ENCODE measurements at places on chromosomes 2 and 18.

DNA sequence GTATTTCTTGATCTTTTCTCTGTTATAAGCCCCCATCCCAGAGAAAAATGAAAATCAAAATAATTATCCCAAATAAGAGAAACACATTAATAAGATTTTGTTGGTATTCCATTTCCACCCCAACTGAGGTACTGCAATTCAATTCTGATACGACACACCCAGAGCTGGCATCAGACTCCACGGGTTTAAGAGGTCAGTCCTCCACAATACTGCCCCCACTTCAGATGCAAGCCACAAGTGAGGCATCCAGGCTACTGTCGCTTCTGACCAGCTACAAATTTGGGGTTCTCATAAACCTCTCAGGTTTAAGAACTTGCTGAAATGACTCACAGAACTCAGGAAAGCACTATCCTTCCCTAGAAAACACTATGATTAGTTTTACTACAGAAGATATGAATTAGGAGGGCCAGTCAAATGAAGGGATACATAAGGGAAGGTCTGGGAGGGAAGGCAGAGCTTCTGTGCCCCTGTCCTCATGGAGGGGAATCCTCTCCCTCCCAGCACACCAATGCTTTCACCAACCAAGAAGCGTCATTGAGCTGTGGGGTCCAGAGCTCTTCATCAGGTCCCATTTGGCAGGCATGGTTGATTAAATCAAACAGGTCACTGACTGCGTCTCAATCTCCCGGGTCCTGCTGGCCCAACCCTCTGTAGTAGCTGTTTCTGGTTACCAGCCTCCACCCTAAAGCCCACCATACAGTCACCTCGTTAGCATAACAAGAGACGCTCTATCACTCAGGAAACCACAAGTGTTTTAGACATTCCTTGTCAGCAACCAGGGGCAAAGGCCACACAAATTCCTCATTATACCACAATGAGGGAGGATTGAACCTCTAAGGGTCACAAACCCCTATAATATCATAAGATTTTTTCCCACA lies 46.2 kb downstream of the IWS1 start:
- DNase-seq: no peak

- DNase-seq: no peak
These were observed 61.6 kb downstream of the COL6A3 start for GRCh38 chr2:237352279-237352845.

DNA sequence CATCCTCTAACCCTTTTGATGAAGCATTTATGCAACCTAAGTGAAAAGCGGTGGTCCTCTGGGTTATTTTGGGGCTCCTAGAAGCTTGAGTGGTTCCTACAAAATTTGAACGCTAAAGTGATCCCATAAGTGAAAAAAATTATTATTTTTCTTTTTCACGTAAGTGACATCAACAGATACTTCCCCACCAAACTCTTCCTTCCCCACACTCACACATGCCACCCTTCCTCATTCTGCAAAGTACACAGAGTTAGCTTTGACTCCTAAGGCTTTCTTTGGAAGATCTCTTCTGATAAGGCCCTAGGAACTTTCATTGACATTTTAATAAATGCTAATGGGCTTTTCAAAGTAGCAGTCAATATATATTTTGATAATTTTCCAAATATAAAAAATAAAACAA lies 109.7 kb downstream of the DOCK10 start:
- no peak for DNase-seq

DNA sequence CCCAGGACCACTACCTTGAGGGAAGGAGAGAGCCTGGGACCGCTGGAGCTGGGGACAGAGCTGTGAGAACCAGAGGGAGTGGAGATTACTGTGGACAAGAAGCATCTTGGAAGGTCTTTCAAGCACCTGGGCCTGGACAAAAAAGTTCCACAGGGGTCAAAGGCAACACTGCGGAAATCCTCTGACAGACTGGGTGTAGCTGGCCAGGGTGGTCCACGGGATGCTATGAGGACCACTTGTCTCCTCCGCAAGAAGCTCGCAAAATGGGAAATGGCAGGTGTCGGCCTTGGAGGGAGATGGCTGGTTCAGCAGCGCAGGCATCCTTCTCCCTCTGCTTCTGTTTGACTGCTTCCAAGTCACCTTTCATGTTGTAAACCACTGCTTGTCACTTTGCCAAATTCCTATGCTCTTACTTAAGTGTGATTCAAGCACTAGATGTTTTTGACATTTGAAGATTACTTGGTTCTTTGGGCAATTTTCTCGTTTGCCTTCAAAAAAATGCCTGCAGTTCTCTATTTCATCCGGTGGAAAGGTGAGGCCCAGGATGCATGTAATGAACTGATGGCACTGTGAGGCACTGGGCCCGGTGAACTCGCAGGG lies 27.7 kb downstream of the KLHL29 start:
- DNase-seq: no peak

- DNase-seq: no peak
These were observed 21.6 kb downstream of the DARS1 start for GRCh38 chr2:135963841-135964240.

DNA sequence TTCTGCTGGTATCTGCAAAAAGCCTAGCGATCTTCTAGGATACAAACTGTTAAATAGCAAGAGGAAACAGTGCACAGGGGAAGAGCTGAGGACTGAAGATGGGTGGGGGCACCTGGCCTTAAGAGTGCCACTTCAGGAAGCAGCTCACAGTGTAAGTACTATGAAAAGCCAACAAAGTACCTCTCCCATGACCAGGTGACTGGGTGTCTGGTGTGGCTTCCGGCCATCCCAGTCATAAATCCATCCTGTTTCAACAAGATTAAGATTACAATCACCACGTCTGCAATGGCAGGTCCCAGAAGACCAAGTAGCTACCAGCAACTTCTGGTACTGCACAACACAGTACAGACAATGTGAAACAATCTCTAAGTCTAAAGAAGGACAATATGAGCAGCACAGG lies 15.9 kb downstream of the ERFE start:
- no peak for DNase-seq

- no peak for DNase-seq
These were observed 60.3 kb upstream of the ACVR1 start for GRCh38 chr2:157936406-157936805.

- DNase-seq: no peak
These were observed 28.5 kb downstream of the GRHL1 start for GRCh38 chr2:9979977-9980376.

DNA sequence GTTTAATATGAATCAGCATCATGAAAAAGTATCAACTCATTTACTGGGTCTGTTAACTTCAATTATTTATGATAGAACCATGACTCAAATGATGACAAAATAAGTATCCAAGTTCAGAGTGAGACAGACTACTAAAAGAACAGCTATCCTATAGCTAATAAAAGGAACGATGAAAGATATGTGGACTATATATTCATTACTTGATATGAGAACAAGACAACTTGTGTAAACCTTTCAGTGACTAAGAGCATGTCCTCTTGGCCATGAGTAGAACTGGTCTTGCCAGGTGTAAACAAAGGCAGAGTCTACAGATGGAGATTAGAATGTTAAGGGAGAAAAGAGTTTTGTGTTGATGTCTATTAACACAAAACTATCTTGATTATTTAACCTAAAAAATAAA lies 360.4 kb upstream of the ZC3H15 start:
- no peak for DNase-seq

DNA sequence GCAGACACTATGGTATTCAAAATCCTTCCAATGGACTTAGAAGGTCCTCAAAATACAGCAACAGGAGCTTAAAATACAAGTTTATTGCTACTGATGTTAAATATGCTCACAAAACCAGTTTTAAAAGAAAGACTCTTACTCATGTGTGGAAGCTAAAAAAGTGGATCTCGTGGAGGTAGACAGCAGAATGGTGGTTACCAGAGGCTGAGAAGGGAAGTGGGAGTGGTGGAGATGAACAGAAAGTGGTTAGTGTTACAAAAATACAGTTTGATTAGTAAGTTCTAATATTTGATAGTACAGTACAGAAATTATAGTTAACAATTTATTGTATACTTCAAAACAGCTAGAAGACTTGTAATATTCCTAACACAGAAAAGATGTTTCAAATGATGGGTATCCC lies 12.1 kb downstream of the ADAM17 start:
- DNase-seq: no peak

- DNase-seq: no peak
These were observed 104.6 kb downstream of the KLF7 start for GRCh38 chr2:207061181-207061580.

DNA sequence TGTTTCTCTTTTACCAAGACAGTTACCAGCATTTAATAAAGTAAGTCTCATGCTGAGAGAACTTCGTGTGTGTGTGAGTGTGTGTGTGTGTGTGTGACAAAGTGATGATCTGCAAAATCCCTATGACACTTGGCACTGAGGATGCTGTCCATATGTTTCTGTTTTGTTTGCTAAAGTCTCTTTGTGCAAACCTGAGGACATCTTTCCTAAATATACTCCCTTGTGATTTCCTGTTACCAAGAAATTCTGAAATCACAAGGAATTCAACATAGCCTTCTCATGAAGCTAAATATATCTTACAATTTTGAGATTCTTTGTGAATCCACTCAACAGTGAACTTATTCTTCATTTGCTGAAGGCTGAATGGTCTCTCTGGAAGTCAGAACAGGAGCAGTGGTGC lies 1359.7 kb upstream of the NRXN1 start:
- no peak for DNase-seq

- DNase-seq: no peak
These were observed 69.3 kb downstream of the ALPK2 start for GRCh38 chr18:58559427-58560186.

- DNase-seq: no peak
These were observed 674.3 kb downstream of the STK39 start for GRCh38 chr2:167572883-167573619.

DNA sequence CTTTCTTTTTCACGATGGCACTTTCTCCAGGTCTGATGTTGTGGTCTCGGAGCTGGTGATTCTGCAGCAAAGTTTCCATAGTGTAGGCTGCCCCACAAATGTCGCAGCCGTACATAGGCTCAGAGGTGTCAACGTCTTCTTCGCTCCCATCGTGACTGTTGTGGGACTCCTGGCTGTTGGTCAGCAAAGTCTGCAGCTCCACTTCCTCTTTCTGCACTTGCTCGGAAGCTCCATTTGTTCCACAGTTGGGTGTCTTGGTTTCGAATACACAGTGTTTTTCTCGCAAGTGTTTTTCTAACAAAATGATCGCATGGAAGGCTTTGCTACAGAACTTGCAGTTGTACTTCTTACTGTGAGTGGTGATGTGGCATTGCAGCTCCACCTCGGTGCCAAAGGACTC lies 126.8 kb downstream of the ZNF521 start:
- DNase-seq: no peak

All from GM04503 (cell line).